GM12864 (cell line): ENCODE measurements at places on chromosomes 6 and 20.

DNA sequence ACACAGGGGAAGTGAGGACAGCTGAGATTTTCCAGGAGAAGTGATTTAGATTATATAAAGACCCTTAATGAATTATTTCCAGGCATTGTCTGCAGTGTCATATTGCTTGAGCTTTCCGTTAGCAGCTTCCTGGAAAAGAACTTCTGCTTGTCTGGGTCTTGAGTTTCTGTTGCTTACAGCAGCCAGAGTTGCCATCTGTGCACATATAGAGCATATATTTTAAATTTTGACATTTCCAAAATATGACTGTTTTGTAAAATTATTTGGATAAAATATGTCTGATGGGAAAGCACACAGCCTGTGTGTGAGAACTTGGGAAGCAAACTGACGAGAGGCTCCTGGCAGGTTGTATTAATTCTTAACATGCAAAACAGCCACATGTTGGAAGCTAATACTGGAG, 21.0 kb upstream of the NKX2-2 start:
- DNase-seq, result no peak

GRCh38 chr6:170497841-170498301, 55.2 kb downstream of the PSMB1 start:
- DNase-seq, result no peak

DNA sequence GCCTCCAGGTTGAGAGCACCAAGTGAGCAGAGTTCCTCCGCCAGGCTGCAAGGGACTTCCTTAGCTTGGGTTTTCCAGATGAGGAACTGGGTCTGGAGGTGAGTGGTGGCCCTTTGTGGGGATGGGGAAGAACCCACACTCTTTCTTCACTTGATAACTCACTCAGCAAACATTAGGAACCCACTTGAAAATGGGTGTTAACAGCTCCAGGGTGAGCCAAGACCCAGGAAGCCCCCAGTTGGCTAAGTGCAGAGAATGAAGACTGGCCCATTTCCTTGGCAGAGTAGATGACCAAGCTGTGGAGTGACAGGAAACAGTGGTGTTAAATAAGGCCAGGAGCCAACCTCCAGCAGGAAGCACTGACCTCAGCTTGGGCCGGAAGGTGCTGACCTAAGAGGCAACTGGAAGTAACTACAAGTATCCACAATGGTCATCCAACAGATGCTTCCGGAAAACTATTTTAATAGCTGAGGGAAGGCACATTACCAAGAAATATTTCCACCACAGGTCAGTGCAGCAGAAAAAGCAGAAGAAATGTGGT, 22.7 kb downstream of the MRPL14 start:
- DNase-seq, result no peak

GRCh38 chr6:116373300-116373699, 2.6 kb downstream of the DSE start:
- no peak for DNase-seq

- DNase-seq, result no peak
Measured at GRCh38 chr20:34472246-34472925, 43.8 kb upstream of the DYNLRB1 start.

DNA sequence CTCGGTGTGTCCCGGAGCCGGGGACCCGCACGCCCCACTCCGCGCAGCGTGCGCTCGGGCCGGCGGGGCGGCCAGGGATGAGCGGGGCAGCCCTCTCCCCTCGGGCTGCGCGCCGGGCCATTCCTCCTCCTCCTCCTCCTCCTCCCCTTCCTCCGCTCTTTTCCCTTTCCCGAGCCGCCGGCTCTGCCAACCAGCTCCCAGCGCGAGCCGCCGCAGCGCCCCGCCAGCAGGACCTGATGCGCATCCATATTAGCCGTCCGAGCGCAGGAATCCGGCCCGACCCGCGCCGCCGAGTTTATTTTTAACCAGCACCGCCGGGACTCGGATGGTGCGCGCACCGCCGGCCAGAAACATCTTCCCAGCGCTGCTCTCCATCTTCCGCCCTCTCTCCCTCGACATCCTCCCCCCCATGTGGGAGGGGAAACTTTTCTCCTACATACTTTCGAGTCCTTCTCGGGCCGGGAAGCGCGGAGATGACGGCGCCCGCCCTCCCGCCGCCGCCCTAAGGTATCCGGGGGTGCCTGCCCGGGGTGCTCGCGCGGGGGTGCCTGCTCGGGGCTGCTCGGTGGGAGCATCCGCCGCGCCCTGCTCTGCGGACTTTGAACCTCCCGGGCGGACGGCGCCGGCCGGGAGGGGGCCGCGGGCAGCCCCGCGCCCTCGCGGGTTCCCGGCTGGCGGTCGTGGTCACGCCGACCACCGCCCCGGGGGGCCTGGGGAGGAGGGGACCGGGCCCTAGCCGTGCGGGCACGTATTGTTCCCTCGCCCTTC, 619 bp downstream of the RREB1 start:
- DNase-seq, result no peak

GRCh38 chr6:73610444-73611275, 43.1 kb downstream of the SLC17A5 start:
- DNase-seq, result no peak

GRCh38 chr6:35719830-35720733, 16.8 kb upstream of the ARMC12 start:
- peak; percentile 40 for DNase-seq

DNA sequence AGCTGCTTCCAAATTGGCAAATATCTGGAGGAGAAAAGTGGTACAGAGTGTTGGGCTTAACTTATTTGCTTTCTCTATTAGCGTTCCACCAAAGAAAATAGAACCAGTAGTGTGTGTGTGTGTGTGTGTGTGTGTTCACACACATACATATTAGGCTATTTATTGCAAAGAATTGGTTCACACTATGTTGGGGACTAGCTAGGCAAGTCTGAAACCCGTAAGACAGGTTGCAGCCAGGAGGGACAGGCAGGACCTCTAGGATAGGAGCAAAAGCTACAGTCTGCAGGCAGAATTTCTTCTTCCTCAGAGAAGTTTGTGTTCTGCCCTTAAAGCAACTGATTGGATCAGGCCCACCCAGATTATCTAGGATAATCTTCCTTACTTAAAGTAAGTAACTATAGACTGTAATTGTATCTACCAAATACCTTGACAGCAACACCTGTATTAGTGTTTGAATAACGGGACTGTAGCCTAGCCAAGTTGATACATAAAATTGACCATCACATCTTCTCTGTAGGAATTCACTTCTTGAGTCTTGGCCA, 12.8 kb downstream of the KCTD20 start:
- DNase-seq, result no peak

- no peak for DNase-seq
Measured at GRCh38 chr6:79250559-79250958, 16.1 kb upstream of the HMGN3 start.

DNA sequence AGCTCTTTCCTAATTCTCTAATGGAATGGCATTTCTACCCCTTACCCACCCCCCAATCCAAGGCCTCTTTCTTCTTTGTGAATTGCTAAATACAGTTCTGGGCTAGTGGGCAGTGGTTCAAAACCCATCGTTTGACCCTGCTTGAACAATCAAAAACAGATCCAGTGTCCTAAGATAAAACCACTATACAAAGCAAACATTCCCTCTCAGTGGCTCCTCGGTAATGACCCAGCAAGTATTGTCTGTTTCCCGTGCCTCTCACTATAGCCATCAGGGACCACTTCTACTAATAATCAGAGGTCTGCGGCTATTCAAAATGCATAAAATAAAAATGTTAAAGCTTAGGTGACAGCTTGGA, 143.5 kb upstream of the AKAP12 start:
- no peak for DNase-seq

- DNase-seq, result no peak
Measured at GRCh38 chr6:15313367-15313766, 67.5 kb downstream of the JARID2 start.

GRCh38 chr6:148247386-148248063, 95.1 kb upstream of the SASH1 start:
- no peak for DNase-seq

DNA sequence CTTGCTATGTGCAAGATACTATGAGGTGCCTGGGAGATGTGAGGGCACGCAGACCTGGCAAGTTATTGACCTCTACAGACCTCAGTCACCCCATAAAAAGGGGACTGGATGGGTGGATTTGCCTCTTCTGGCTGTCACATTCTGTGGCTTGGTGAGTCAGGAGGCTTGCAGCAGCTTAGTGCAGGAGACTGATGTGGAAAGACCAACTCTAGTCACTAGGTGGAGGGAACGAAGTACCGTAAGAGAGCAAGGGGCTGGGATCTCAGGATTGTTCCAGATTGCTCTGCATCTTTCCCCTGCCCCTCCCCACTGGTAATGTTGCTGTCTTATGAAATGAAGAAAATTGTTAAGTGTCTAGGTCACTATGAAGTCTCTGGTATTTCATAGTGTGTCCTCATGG, 3.3 kb downstream of the MAPRE1 start:
- no peak for DNase-seq

- no peak for DNase-seq
Measured at GRCh38 chr6:38282911-38283310, 356.8 kb downstream of the BTBD9 start.

GRCh38 chr6:17729223-17730077, 22.7 kb upstream of the NUP153 start:
- no peak for DNase-seq

GRCh38 chr20:15916623-15917022, 656.6 kb downstream of the KIF16B start:
- DNase-seq, result no peak

DNA sequence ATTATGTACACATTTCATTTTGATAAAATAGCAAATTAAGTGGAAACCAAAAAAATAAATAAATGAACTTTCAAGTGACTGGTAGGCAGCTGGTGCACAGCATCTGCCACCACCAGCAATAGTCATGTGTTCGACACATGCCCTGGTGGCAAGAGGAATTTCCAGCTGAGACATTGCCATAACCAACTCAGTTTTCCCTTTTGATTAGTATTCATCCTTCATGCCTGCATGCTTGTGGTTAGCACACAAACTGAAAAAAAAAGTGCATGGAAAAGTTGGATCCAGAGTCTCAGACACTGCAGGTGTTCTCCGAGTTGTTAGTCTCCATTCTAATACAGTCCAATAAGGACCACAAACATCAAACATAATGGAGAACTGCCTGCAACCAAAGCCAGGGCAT, 156.0 kb upstream of the SOX4 start:
- DNase-seq, result no peak

- no peak for DNase-seq
Measured at GRCh38 chr20:12203981-12204380, 286.3 kb downstream of the BTBD3 start.

GRCh38 chr20:24825591-24825990, 123.5 kb upstream of the CST7 start:
- no peak for DNase-seq

GRCh38 chr6:116221067-116221466, 32.8 kb downstream of the TSPYL4 start:
- no peak for DNase-seq

GRCh38 chr6:44004136-44004535, 123.1 kb downstream of the MRPL14 start:
- DNase-seq, result no peak

GRCh38 chr20:32585011-32585585, at the start of gene NOL4L:
Gene NOL4L, minus strand, starts transcription at chr20:32585333. Its CDS starts 443 bp downstream, at chr20:32584890.
- no peak for DNase-seq

DNA sequence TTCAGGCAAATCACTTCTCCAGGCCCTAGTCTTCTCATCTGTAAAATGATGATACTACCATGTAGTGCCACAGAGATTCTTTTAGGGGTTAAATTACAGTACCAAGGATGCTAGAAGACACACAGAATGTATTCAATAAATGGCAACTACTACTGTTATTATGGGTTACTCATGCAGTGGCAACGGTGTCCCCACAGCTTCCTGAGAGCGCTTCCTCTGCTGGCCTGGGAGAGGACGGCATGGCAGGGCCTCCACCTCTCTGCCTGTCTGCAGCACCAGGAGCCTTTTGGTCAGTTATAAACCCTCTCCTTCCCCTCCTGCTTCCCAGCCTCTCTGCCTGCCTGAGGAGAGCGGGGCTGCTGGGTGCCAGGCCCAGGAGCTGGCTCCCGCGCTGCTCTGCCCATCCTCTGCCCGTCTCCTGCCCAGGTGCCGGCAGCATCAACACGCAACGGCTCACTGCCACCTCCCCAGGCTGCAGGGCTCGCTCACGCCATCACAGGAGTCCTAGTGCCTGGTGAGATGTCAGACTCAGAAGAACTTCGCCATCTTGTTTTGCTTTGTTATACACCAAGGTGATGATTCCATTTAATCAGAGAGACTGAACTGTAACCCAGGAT, 170.6 kb downstream of the FOXC1 start:
- no peak for DNase-seq

- no peak for DNase-seq
Measured at GRCh38 chr20:61525781-61526431, 273.8 kb downstream of the CDH4 start.

DNA sequence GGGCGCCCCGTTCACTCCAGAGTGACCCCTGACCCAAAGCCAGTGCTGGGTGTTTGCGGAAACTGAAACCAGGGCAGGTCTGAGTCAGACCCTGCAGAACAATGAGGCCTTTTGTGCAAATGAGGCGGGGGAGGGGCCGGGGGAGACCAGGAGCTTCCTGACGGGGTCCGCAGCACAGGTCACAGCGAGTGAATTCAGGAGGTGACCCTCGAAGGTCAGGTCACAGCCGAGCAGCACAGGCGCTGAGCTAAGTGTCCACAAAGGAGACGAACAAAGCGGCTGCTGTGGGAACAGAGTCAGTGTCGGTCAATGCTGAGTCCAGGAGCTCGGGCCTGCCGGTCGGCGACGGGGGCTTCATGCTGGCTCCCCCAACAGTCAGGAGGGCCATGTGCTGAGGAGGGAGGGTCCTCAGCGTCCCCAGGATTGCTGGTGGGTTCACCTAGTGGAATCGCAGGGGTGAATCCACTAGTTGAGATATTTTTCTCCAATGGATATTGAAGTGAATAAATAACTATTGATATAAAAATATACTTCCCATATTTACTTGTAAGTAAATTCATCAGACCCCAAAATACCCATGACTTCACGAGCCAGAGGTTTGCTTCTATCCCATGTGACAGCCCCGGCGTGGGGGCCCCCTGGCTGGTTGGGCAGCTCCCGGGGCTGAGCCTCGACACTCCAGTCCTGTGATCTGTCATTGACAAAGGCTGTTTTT, 188.4 kb upstream of the SULF2 start:
- no peak for DNase-seq

DNA sequence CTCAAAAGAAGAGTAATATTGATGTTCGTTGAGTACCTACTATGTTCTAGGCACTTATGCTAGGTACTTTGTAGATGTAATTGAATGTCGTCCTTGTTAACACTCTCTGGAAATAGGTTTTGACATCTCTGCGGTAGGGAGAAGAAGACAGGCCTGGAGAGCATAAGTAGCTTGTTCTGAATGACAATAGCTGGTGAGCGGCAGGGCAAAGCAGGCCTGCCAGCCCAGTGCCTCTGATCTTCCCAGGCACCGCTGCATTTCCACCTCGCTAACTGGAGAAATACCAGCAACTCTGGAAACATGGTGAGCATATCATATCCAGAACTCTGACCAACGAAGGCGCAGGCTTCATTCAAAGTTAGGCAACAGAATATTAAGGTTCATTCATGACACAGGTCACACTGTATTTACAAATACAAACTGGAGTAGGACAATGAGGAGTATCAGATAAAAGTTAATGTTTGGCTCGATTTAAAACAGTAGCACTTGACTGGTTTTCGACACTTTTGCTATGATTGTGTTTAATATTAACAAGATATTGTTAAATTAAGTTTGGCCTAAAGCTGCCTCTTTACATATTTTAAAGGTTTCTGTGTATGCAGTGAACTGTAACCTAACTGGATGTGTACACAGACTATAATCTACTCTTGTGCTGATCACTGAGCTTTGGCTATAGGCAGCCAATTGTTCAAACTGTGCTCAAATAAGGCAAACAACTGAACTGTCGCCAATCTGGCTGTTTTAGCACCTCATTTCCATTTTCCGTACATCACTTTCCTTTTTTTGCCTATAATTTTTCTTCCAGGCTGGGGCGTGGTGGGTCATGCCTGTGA, 54.1 kb downstream of the PPP1R3G start:
- DNase-seq, result no peak
